ENCODE measurements at places on chromosomes 4 and X.

GRCh38 chrX:47595716-47596251, 13.5 kb downstream of the TIMP1 start:
- DNase-seq, result no peak

DNA sequence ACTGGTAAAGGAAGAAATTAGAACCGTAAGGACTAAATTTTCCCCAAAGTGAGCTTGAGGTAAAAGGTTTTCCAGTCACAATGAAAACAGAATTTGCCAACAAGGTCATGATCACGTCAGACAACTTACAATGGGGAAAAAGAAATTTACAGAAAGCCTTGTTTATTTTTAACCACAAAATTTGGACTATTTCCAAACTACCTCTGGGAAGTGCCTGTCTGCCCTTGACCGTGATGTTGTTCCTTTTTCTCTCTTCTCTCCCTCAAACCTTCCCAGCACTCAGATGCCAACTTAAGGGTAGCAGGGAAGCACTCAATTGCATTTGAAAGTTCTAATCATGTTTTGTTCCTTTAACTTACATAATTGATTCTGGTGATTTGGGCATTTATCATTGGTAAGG, 32.5 kb downstream of the MEPE start:
- no peak for DNase-seq

DNA sequence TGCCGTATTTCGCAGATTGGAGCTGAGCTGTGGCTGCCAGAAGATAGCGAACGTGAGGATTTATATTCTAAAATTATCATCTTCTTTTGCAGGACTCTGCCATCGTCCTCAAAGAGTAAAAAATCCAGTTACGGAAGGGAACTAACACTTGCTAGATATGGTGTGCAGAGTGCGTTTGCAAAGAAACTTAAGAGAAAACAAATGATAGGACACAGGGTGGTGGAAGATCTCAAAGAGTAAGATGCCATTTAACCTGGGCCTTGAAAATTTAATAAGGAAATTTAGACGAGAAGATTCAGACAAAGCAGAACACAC, 566 bp downstream of the LARP7 start:
- no peak for DNase-seq

- peak; percentile 75 for DNase-seq
Observed at GRCh38 chrX:119427024-119427794, 28.1 kb downstream of the SLC25A43 start.

- no peak for DNase-seq
Observed at GRCh38 chr4:160159457-160159856, 1056.6 kb downstream of the RAPGEF2 start.

DNA sequence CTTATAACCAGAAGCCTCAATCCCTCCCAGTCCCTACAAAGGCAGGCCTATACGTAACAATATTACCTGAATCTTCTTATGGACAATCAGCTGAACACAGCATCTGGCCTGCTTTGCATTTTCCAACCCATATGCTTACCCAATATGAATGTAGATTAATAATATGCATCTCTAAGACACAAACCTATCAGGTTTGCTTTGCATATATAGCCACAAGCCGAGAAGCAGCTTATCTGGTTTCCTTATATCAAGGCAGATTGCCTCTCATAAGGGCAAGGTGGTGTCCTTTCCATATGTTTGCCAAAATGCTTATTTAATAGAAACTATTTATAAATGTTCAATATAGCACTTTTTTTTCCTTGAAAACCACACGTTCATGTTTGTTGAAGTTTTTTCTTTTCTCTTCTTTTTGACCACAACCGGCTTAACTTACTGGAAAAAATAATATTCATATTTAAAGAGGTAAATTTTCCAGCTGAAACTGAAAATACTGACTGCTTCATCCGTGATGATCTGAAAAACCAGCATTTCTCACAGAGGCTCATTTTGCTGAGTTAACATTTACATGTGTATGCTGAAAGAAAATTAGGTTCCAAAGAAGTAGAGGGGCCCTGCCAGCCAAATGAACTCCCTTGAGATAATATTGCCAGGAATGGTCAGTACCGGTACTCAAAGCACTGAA, 3.8 kb downstream of the IL21 start:
- DNase-seq, result no peak

DNA sequence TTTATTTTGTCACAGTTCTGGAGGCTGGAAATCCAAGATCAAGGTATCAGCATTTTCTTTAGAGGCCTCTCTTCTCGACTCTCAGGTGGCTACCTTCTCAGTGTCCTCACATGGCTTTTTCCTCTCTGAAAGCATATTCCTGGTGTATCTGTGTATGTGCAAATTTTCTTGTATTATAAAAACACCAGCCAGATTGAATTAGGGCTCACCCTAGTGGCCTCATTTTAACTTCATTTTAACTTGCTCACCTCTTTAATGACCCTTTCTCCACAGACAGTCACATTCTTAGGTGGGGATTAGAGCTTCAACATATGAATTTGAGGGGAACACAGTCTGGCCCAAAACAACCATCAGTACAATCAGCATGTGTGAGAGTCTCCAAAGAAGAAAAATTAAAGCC, 542.4 kb upstream of the FAM241A start:
- DNase-seq, result no peak

DNA sequence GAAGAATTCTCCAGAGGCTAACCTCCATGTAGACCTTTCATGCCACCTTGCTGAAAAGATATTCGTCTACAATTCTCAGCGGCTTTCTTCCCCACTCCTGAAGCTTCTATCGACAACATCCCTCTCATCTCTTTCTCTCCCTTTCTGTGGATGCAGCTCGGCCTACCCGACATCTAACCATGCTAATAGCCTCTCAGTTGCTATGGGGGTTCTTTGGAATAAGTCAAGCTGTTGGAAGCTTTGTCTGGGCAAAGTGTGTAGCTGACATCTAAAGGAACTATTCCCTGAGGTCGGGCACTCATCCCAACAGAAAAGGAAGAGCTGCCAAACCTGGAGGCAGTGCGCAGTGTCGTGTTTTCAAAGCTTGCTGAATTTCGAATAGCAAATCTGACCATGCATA, 192.1 kb downstream of the RBMX2 start:
- DNase-seq, result no peak

GRCh38 chr4:24274381-24274941, 309.9 kb downstream of the DHX15 start:
- no peak for DNase-seq

DNA sequence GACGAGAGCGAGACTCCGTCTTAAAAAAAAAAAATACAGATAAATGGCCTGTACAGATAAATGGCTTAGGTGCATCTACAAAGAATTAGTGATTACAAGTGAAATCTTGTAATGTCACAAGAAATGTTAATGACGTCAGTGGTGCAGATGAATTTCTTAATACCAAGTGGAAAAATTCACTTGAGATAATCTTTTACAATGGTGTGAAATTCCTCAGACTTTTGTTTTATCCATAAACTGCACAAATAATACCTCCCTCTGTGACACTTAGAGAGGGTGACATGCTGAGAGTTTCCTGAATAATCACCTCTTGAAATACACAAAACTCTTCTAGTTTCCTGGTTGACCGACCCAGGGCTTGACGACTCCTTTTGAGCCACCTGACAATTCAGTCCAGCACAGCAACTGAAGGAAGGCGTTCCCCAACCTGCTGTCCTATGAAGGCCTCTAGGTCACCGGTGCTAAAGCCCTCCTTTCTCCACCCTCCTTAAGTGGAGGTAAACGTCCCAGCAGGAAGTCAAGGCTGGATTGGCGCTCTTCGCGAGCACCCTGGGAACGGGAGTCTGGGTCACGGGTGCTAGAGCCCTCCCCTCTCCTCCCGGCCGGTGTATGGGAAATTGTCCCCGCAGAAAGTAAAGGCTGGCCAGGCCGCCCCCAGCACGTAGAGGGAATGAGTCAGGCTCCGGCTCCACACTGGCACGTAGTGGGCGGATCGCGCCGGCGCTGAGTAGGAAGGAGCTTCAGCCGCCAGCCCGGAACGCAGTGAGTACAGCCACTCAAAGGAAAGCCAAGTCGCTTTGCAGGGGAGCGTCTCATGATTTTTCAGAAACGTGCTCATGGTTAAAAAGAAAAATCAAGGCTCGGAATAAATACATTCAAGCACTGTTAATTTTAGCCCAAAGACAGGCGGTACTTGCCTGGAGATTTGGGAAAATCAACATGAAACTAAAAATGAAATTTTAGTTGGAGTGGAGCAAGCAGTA, at the start of gene TMEM144:
Gene TMEM144, plus strand, starts transcription at position 662 of the 983 bp plus-strand sequence. CDS start 2,182 bp downstream, outside the sequence.
- DNase-seq, result peak; percentile 80

DNA sequence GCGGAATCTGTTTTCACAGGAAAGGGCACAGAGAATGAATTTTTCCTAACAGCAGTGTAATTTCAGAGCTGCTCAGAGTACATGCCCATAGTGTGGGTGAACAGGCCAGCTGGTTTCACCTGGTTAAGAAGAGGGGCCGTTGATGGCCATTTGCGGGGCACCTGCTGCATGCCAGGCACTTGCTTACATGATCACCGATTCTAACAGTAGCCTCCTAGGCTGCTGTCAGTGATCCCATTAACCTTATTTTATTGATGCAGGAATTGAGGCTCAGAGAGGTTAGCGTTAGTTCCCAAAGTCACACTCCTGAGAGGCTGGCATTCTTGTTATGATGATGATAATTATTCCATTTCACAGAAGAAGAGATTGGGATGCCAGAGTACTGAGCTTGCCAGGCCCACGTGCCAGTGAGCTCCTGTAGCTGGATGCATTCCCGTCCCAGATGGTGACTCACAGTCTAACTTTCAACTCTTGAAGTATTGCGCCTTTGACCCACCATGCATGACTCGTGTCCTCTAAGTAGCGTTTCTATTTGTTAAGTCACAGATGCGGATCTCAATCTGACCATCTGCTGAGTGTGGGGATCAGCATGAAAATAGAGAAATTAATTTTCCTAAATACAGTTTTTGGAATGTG, 76.5 kb downstream of the PSAPL1 start:
- DNase-seq, result no peak

- DNase-seq, result no peak
Observed at GRCh38 chrX:155645180-155645579, 32.4 kb upstream of the TMLHE start.

DNA sequence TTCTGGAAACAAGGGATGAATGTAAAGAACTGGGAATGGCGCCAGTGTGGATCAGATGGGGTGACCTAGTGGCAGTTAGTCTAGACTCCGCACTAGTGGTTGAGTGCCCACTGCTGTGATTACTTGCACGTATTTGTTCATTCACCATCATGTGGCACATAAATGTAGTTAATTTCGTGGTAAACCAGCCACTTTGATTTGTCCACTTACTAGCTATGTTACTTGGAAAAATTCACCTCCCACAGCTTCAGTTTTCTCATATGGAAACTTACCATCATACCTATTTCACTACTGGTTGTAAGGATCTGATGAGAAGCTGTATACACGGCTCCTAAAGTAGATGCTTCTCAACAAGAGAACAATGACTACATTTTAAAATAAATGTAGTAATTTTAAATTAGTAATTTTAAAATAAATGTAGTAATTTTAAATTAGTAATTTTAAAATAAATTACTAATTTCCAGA, 394 bp upstream of the DYNLT3 start:
- no peak for DNase-seq

- no peak for DNase-seq
Observed at GRCh38 chrX:25012433-25012735, 3.4 kb downstream of the ARX start.

DNA sequence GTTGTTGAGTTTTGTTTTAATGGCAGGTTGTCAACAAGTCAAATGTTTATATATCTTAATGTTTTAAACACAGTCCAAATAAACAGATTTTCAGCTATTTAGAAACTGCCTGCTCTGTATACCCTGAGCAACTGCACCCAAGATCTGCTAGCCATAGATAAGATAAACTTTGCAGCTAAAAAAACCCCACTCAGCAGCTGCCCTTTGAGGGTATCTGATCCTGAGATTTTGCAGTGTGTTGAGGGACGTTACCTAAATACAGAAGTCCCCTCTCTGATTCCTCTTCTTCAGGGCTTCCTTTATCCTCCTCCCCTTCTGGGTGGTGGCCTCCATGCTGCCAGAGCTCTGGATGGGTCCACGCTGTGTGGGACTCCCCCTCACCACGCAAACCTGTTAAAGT, 11.0 kb upstream of the FGG start:
- DNase-seq, result no peak

DNA sequence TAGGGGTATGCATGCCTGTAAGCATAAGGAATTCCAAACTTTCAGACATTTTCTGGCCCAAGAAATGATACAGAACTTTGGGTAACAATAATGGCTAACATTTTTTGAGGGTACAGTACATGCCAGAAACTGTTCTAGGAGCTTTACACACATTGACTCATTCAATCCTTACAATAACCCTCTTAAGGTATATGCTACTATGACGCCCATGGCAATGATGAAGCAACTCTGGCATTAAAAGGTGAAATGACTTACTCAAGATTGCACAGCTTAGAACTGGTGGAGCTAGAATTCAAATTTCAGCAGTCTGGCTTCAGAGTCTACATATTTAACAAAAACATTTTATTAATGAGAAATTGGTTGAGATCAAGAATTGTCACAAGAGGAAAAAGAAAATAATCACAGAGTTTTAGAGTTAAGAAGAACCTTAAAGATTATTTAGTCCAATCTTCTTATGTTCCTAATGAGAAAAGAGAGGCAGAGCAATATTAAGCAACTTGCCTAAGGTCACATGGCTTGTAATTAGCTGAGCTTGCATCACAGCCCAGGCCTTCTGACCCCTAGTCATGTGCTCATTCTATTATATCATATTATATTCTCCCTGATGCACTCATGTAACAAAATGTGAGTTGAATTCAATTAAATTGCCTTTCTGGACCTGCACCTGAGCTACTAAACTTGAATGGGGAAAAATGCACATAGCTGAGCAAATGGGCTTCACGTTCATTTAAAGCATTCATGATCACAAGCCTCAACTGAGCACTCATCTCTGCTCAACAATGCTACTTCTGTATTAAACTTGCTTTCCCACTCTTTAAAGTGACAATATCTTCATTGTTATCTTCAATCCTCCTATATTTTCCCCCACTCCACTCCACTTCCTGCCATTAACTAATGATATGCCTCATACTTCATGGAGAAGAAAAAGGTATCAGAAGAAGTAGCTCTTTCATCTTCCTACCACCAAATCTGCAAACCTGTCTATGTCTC, 73.2 kb downstream of the ENOX2 start:
- no peak for DNase-seq

DNA sequence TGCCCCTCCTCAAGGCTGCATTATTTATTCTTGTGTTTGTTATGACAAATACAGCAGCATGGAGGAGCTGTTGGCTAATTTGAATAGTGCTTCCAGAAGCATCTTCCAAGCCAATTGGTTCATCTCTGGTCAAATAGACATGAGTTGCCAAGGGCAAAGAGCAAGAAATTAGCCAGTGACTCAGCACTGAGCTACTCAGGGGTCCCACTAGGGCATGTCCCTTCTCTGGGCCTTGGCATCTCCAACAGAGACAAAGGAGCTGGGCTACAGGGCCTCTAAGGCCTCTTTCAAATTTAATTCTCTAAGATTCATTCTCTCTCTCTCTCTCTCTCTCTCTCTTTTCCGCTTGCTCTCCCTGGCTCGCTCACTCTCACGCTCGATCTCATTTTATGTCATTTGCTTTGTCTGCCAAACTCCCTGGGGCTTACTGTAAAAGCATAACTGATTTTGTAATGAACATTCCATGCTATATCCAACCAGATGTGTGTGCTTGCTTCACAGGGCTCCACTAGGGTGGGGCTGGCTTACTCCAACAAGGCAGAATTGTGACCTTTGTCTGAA, 86.7 kb upstream of the MAGEA4 start:
- no peak for DNase-seq

GRCh38 chrX:64205441-64205734, at the start of gene AMER1:
Gene AMER1 (minus strand): TSS chrX:64205708. CDS start chrX:64193286, 12,422 bp downstream.
- no peak for DNase-seq

Data from MV-4-11 (cell line).